Activated CD8-positive, alpha-beta T cell treated with anti-CD3 and anti-CD28 coated beads, Interleukin-2, amount 10 ng/mL, durations not matched to agents 7 days and 5 days (primary cell): ENCODE measurements at places on chromosomes 7 and 10. TPM values are rescaled to one million over a fixed set of nuclear protein-coding genes. Genes with fewer than 3 reads are reported as not detected.
A peak's percentile ranks its signal among the peaks of the same experiment; 100 is the strongest.

The CALCR gene
- total RNA-seq, result not detected

The BMPER gene
- total RNA-seq, result not detected

DNA sequence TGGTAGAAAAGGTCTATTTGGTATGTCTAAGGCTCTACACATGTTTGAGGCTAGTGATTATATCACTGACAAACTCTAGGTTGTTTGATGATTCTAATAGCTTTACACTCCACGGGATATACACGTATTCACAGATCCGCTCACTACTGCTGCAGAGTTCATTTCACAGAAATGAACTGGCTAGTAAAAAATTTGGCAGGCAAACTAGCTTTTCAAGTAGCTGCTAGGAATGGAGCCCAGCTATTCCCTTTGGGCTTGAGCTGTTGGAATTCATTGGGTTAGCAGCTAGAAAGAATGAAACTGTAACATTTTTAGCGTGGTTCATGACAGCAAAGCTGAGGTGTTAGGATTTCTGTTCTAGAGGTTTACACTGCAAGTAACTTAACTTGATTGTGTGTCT, 37.6 kb downstream of the R3HCC1L start:
- H3K4me1 ChIP-seq, result no peaks in the 10 kb centered on the region
- no peaks in the 10 kb centered on the region for H3K27me3 ChIP-seq
- H3K36me3 ChIP-seq, result peaks cover 19% of the 10 kb centered on the region
- H3K27ac ChIP-seq, result no peak overlapping the region
- DNase-seq, result no peak
- no peak overlapping the region for H3K4me3 ChIP-seq

DNA sequence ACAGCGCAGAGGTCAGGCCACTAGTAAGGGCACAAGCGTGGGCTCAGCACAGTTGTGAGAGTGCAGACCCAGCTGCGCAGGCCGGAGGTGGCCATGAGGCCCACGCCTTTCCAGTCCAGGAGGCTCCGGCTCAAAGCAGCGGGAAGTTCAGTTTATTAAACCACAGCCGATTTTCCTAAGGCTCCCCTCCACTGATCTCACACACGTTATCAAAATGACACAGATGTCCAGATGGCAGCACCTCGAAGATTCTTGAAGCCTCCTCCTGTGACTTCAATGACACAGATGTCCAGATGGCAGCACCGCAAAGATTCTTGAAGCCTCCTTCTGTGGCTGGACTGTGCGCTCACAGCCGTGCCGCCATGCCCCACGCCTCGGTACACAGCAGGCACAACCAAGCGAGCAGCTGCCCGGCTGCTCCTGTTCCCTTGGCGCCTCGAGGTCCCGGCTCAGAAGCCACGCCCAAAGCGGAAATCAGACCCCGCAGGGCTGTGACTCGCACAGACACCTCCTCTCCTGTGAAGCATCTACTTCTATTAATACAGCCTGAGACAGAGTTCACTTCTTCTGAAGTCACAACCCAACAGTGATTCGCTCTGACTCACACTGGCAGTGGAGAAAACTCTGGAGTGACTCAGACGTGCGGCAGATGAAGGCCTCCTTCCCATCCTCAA, 122.7 kb downstream of the MAD1L1 start:
- peaks cover 43% of the 10 kb centered on the region for H3K4me1 ChIP-seq
- peak overlapping the region; percentile 44 for H3K4me3 ChIP-seq
- H3K27me3 ChIP-seq, result no peaks in the 10 kb centered on the region
- H3K36me3 ChIP-seq, result peaks cover 12% of the 10 kb centered on the region
- DNase-seq, result peak; percentile 56
- H3K27ac ChIP-seq, result no peak overlapping the region

- H3K27ac ChIP-seq, result no peak overlapping the region
- H3K4me3 ChIP-seq, result no peak overlapping the region
- H3K4me1 ChIP-seq, result no peaks in the 10 kb centered on the region
- no peak for DNase-seq
- peaks cover 15% of the 10 kb centered on the region for H3K27me3 ChIP-seq
- H3K36me3 ChIP-seq, result peaks cover 4% of the 10 kb centered on the region
Observed at GRCh38 chr10:58189269-58189668, 78.4 kb downstream of the IPMK start.

DNA sequence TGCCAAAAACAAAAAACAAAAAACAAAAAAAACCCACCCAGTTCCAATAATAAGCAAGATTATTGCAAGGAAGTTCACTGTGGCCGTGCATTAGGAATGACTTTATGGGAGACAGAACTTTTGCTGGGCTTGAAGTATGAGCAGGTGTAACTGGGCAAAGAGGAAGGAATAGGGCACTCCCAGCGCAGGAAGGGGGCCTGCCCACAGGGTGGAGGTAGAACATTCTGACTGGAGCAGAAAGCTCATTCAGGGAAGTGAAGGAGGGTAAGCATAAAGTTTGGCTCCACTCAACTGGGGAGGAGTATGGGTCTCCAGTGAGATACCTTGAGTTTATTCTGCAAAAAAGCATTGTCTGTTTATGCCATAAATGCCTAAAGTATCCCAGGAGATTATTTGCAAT, 42.1 kb upstream of the WIPF3 start:
- H3K27me3 ChIP-seq, result peaks cover 9% of the 10 kb centered on the region
- no peaks in the 10 kb centered on the region for H3K36me3 ChIP-seq

GRCh38 chr7:110157631-110158362, 933.1 kb upstream of the LRRN3 start:
- no peaks in the 10 kb centered on the region for H3K36me3 ChIP-seq
- no peak overlapping the region for H3K4me3 ChIP-seq
- DNase-seq, result no peak
- H3K27me3 ChIP-seq, result no peaks in the 10 kb centered on the region
- H3K27ac ChIP-seq, result no peak overlapping the region

DNA sequence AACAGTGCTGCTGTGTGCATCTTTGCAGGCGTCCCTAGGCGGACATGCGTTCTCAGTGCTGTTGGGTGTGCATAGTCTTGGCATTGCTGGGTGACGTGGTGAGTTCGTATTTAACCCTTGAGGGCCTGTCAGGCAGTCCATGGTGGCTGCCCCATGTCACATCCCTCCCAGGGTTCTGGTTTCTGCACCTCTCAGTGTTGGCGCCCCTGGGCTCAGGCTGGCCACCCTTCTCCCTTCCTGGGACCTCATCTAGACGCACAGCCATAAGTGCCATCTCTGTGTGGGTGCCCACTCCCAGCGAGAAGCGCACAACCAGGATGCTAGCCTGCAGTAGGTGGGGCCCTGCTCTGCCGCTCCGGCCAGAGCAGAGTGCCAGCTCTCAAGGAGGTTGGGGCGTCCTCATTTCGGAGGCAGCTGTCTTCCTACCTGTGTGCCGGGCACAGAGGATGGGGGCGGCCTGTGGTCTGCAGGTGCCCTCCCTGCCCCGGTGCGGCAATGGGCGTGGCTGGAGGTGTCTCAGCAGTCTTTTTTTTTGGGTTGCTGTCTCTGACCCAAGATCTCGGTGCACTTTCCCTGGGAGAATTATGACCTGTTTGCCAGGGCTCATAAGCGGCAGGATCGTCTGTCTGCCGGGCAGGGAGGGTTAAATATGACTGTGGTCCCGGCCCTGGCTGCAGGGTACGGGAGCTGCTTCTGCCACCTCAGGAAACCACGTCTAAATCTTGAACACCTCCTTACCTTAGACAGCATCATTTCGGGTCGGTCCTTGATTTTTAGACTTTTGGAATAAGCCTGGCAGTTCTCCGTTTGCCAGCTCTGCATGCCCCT, 6.5 kb downstream of the INPP5A start:
- no peak for DNase-seq

DNA sequence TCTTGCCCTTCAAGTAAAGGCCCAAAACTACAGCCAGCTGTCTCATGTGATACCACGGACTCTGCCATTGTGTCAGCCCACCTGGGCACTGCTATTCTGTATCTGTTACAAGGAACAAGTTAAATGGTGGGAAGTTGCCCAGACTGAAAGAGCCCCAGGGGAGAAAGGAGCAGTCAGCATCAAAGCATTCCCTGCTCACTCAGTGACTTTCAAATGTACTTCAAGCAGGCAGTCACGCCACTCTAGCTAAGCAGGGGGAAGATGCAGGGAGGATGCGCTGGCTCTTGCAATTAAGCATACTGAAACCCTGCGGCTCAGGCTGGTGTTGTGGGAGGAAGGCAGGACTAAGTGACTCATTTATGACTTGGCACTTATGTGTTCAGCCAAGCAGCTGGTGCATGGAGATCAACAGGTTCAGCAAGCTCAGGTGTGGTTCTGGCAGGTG, 1249.6 kb downstream of the TYW1 start:
- H3K4me1 ChIP-seq, result no peaks in the 10 kb centered on the region
- H3K27ac ChIP-seq, result no peak overlapping the region
- DNase-seq, result no peak
- no peaks in the 10 kb centered on the region for H3K27me3 ChIP-seq

GRCh38 chr10:9018195-9019173, 964.0 kb downstream of the GATA3 start:
- H3K27ac ChIP-seq, result no peak overlapping the region
- H3K4me1 ChIP-seq, result peaks cover 11% of the 10 kb centered on the region
- H3K4me3 ChIP-seq, result no peak overlapping the region
- H3K27me3 ChIP-seq, result no peaks in the 10 kb centered on the region

GRCh38 chr10:17586821-17587234, 30.3 kb downstream of the HACD1 start:
- H3K36me3 ChIP-seq, result no peaks in the 10 kb centered on the region
- no peak for DNase-seq
- no peak overlapping the region for H3K4me3 ChIP-seq
- no peak overlapping the region for H3K27ac ChIP-seq
- H3K27me3 ChIP-seq, result peaks cover 6% of the 10 kb centered on the region
- peaks cover 7% of the 10 kb centered on the region for H3K4me1 ChIP-seq

- H3K4me3 ChIP-seq, result no peak overlapping the region
- no peak for DNase-seq
- H3K27ac ChIP-seq, result no peak overlapping the region
Observed at GRCh38 chr10:108560488-108560887, 1362.8 kb downstream of the XPNPEP1 start.

- H3K27ac ChIP-seq, result no peak overlapping the region
- H3K4me1 ChIP-seq, result no peaks in the 10 kb centered on the region
- H3K27me3 ChIP-seq, result no peaks in the 10 kb centered on the region
- DNase-seq, result no peak
Observed at GRCh38 chr7:101896316-101896715, 78.9 kb downstream of the CUX1 start.

The ANAPC16 gene
- 72.9 TPM for total RNA-seq

- no peak overlapping the region for H3K27ac ChIP-seq
- no peak for DNase-seq
- H3K27me3 ChIP-seq, result peaks cover 31% of the 10 kb centered on the region
- no peak overlapping the region for H3K4me3 ChIP-seq
- H3K36me3 ChIP-seq, result peaks cover 4% of the 10 kb centered on the region
Observed at GRCh38 chr10:129954492-129955315, 9.4 kb downstream of the EBF3 start.

The UPK3B gene
- total RNA-seq, result 0.92 TPM

DNA sequence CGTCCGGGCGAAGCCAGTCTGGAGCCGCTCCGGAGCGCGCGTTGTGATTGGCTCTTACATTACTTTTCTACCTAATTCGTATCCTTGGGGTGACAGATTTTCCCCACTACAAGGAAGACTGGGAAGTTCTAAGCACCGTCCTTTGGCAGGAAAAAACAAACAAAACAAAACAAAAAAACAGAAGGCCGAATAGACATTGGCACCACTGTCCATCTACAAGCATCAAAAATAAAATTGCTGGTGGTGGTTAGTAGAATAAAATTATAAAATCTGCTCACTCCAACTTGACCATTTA, 651 bp upstream of the SKAP2 start:
- H3K4me3 ChIP-seq, result peak overlapping the region; percentile 92
- DNase-seq, result no peak

The TLX1 gene
- not detected for total RNA-seq

- no peaks in the 10 kb centered on the region for H3K36me3 ChIP-seq
- DNase-seq, result no peak
- no peak overlapping the region for H3K4me3 ChIP-seq
- H3K27ac ChIP-seq, result no peak overlapping the region
- no peaks in the 10 kb centered on the region for H3K4me1 ChIP-seq
Observed at GRCh38 chr7:53070883-53071282, 35.5 kb downstream of the POM121L12 start.

The LRIT1 gene
- total RNA-seq, result not detected

The CHRM2 gene
- not detected for total RNA-seq

- DNase-seq, result no peak
- no peaks in the 10 kb centered on the region for H3K27me3 ChIP-seq
- H3K27ac ChIP-seq, result no peak overlapping the region
- no peaks in the 10 kb centered on the region for H3K4me1 ChIP-seq
- no peaks in the 10 kb centered on the region for H3K36me3 ChIP-seq
- H3K4me3 ChIP-seq, result no peak overlapping the region
Observed at GRCh38 chr10:10665750-10666149, 351.9 kb upstream of the CELF2 start.

The NUDCD3 gene
- total RNA-seq, result 84.0 TPM

The EN2 gene
- total RNA-seq, result not detected

GRCh38 chr7:111196655-111197054, 105.7 kb downstream of the LRRN3 start:
- no peak for DNase-seq
- H3K36me3 ChIP-seq, result no peaks in the 10 kb centered on the region
- H3K4me1 ChIP-seq, result no peaks in the 10 kb centered on the region
- no peak overlapping the region for H3K4me3 ChIP-seq

The OR2A1 gene
- total RNA-seq, result not detected

The PITX3 gene
- total RNA-seq, result not detected

The RHOBTB1 gene
- not detected for total RNA-seq

- no peaks in the 10 kb centered on the region for H3K27me3 ChIP-seq
- peak within 1 kb of the TSS; percentile 94 for H3K27ac ChIP-seq
- H3K36me3 ChIP-seq, result peaks cover 8% of the 10 kb centered on the region
- H3K4me3 ChIP-seq, result peak within 1 kb of the TSS; percentile 88
Observed at GRCh38 chr7:140403878-140404564, at the start of gene RAB19. Gene RAB19 (plus strand): TSS chr7:140404058. CDS start chr7:140407647, 3,589 bp downstream.

DNA sequence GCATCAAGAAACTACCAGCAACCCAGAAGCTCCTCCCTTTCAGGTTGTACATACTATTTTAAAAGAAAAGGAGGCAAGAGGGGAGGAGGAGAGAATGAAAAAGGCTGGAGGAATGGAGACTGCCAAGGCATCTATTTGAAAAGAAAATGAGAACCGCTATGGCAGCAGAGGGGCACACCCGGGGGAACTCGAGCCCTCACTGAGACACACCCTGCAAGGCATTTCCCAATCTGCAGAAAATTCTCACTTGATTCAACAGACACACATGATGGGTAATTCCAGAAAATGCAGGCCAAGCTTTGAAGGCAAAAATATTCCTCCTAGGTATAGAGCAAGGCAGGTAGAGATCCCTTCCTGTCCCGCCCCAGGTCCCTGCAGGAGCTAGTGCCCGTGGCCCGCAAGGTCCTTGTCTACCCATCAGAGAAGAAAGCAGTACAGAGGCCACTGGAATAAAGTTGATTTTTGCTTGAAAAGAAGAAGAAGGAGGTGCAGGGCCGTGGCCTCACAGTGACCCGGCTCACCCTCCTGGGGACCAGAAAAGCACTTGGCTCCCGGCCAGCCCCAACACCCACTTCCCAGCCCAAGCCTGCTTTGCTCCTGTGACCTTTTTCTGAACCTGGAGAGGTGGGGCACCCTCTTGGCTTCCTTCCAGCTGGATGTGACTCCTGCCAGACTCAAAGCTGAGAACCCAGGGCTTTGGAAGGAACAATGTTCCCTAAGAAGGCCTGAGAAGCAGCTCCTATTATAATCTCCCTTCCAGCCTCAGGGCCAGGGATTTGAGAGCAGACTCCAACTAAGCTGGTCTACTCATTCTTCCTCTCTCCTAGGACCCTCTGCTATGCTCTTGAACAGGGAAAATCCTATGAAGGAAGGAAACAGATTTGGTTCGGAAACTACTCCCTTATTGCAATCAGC, 6.2 kb upstream of the PIK3CG start:
- DNase-seq, result no peak
- H3K4me1 ChIP-seq, result peaks cover 12% of the 10 kb centered on the region
- peaks cover 5% of the 10 kb centered on the region for H3K36me3 ChIP-seq
- H3K27me3 ChIP-seq, result no peaks in the 10 kb centered on the region
- H3K27ac ChIP-seq, result no peak overlapping the region

GRCh38 chr7:24406789-24407299, 122.9 kb downstream of the NPY start:
- peaks cover 3% of the 10 kb centered on the region for H3K4me1 ChIP-seq
- DNase-seq, result no peak

The GSTO2 gene
- 1.2 TPM for total RNA-seq

The TEX36 gene
- total RNA-seq, result not detected
